ENCODE measurements at places on chromosomes 4 and X. TPM values are rescaled to one million over a fixed set of nuclear protein-coding genes. Genes with fewer than 3 reads are reported as not detected.

SPANXD gene
- not detected for total RNA-seq

ITM2A gene
- 61.1 TPM for total RNA-seq

HSPA4L gene
- total RNA-seq: not detected

FRMPD4 gene
- not detected for total RNA-seq

GYPB gene
- total RNA-seq: not detected

SYN1 gene
- 1.2 TPM for total RNA-seq

TLR3 gene
- 0.36 TPM for total RNA-seq

PABPC1L2A gene
- not detected for total RNA-seq

GPR34 gene
- total RNA-seq: 0.52 TPM

HTN3 gene
- total RNA-seq: not detected

HHIP gene
- not detected for total RNA-seq

DNA sequence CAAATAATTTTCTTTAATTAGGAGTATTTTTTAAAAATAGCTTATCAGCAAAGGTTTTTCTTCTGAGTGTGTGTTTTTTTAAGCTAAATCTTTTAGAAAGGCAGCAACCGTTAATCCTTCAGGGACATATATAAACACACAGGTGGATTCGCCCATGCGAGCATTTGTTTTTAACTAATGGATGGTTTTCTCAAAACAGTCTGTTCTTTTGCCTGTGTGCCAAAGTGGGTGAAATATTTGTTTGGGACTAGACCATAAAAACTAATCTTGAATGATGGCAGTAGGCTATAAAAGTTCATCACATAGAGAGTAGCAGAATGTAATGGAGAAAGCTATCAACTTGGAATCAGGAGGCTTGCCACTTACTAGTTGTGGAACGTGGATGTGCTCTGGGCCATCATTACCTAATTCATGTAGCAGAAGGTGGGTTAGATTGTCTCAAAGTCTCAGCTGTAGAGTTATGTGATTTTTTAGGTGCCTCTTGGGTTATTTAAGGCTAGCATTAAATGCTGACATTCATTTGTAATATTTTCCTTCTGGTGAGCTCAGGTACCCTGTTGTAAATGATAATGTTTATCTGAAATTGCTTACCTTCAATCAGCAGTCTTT is 7.4 kb upstream of the TAPT1 start:
- no peaks in the 10 kb centered on the region for H3K27me3 ChIP-seq
- no peak overlapping the region for H3K27ac ChIP-seq
- no peaks in the 10 kb centered on the region for H3K36me3 ChIP-seq
- no peak for DNase-seq

GRCh38 chrX:20685652-20686051 is 418.9 kb upstream of the RPS6KA3 start:
- H3K36me3 ChIP-seq: no peaks in the 10 kb centered on the region
- no peak overlapping the region for H3K27ac ChIP-seq
- H3K4me3 ChIP-seq: no peak overlapping the region
- no peak for DNase-seq
- H3K27me3 ChIP-seq: peaks cover 7% of the 10 kb centered on the region

DNA sequence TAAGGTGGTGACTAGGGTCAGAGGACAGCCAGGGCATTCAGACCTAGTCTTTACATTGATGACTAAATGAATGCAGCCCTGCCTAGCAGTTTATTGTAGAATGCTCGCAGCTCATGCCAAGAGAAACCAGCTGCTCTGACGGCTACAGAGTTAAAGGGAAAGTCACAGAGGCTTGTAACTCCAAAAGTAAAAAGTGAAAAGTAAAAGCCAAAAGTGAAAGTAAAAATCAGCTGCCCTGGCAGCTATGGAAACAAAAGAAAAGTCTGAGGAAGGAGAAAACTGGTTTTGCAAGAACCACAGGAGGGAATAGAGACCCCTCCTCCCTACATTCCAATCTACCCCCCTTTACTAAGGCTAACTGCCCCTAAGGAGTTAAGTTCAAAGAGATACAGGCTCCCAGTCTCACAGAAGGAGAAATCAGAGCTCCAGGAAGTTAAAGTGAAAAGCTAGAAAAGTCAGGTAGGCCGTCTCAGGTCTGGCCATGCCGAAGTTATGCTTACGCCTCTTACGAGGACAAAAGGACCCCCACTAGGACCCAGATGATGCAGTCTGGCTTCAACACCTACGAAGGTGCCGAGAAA is 6.0 kb downstream of the GAGE10 start:
- H3K4me3 ChIP-seq: peak overlapping the region; percentile 77
- H3K4me1 ChIP-seq: peaks cover 23% of the 10 kb centered on the region
- no peak for DNase-seq
- no peaks in the 10 kb centered on the region for H3K27me3 ChIP-seq
- peak overlapping the region; percentile 95 for H3K27ac ChIP-seq

DNA sequence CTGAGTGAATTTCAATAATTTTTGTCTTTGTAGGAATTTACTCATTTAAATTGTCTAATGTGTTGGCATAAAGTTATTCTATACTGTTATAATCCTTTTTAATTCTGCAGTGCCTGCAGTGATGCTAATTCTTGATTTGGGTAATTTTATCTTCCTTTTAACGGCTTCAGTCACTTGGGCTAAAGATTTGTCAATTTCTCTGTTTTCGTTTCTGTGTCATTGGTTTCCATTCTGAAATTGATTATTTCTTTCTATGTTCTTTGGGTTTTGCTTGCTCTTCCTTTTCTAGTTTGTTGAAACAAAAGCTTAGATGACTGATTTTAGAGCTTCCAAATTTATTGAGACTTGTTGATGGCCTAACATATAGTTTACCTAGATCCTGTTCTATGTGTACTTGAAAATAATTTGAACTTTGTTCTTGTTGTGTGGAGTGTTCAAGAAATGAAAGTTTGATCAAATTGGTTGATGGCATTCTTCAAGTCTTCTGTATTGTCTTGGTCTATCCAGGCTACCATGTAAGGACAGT is 89.4 kb downstream of the TNIP2 start:
- peaks cover 5% of the 10 kb centered on the region for H3K36me3 ChIP-seq
- peak overlapping the region; percentile 79 for H3K4me3 ChIP-seq
- H3K4me1 ChIP-seq: peaks cover 45% of the 10 kb centered on the region
- H3K27me3 ChIP-seq: no peaks in the 10 kb centered on the region

GRCh38 chr4:152164561-152164960 is 371.3 kb downstream of the FBXW7 start:
- DNase-seq: no peak
- no peak overlapping the region for H3K27ac ChIP-seq
- H3K27me3 ChIP-seq: no peaks in the 10 kb centered on the region
- H3K4me3 ChIP-seq: no peak overlapping the region
- no peaks in the 10 kb centered on the region for H3K36me3 ChIP-seq

DNA sequence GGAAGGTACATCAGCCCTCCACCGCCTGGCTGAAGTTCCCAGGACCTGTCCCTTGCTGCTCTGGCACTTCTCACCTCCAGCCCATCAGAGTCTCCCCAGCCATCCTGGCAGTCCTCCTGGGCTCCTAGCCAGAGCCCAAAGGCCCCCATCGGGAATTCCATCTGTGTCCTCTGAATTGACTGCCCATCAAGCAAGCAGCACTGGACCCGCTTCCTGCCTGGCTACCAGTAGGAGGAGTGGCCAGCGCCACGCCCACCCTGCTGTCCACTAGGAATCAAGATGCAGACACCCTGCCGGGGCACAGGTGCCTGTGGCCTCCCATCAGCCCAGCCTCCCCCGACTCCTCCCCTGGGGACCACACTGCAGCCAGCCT is 47.2 kb downstream of the C4orf50 start:
- no peak overlapping the region for H3K4me3 ChIP-seq
- no peak overlapping the region for H3K27ac ChIP-seq
- H3K4me1 ChIP-seq: no peaks in the 10 kb centered on the region
- DNase-seq: no peak
- peaks cover 29% of the 10 kb centered on the region for H3K27me3 ChIP-seq

DNA sequence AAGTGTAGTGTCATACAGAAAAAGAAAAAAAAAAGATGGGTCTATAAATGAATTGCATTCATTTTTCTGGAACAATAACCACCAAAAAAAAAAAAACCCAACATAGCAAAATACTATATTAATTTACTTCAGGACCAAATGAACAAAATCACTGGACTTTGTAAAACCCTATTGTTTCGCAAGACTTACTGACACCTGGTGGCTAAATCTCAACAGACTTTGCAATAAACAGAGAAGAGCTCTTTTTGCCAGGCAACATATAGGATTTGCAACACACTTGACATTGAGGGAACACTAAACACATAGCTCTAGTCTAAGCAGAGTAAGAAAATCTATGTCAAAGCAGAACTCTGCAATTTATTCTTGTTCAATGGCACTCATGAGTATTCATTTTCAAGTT is 990.2 kb downstream of the STPG2 start:
- no peaks in the 10 kb centered on the region for H3K4me1 ChIP-seq
- no peak for DNase-seq
- H3K4me3 ChIP-seq: no peak overlapping the region
- no peaks in the 10 kb centered on the region for H3K36me3 ChIP-seq
- H3K27me3 ChIP-seq: no peaks in the 10 kb centered on the region

GRCh38 chr4:144580430-144580829 is 65.5 kb upstream of the HHIP start:
- H3K36me3 ChIP-seq: no peaks in the 10 kb centered on the region
- H3K27me3 ChIP-seq: no peaks in the 10 kb centered on the region
- DNase-seq: no peak
- no peak overlapping the region for H3K4me3 ChIP-seq

GRCh38 chrX:150644422-150644821 is 48.8 kb upstream of the MTMR1 start:
- H3K27me3 ChIP-seq: no peaks in the 10 kb centered on the region
- no peak for DNase-seq
- H3K4me3 ChIP-seq: no peak overlapping the region
- no peaks in the 10 kb centered on the region for H3K4me1 ChIP-seq
- no peaks in the 10 kb centered on the region for H3K36me3 ChIP-seq
- no peak overlapping the region for H3K27ac ChIP-seq

GRCh38 chr4:42282081-42282901 is 115.0 kb upstream of the SHISA3 start:
- no peak overlapping the region for H3K4me3 ChIP-seq
- no peaks in the 10 kb centered on the region for H3K27me3 ChIP-seq
- no peaks in the 10 kb centered on the region for H3K36me3 ChIP-seq
- no peaks in the 10 kb centered on the region for H3K4me1 ChIP-seq

DNA sequence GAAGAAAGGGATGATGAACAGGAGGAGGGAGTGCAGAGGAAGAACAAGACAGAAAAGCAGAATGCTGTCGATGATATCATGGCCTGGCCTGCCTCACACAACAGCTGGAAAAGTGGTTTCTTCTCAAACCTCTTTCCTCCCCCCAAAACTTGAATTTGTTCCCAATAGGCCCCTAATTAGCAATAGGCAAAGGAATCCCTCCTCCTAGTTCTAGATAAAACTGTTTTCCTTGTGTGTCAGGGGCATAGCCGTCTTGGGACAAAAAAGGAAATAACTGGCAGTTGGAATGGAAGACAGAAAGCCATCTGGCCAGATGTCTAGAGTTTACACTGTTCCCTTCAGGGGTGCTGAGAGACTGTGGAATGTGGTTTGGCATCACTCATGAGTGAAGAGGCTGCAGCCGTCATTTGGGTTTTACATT is 177.8 kb upstream of the C1QTNF7 start:
- DNase-seq: no peak
- no peaks in the 10 kb centered on the region for H3K27me3 ChIP-seq
- peaks cover 2% of the 10 kb centered on the region for H3K4me1 ChIP-seq
- no peaks in the 10 kb centered on the region for H3K36me3 ChIP-seq
- no peak overlapping the region for H3K27ac ChIP-seq

- H3K4me1 ChIP-seq: no peaks in the 10 kb centered on the region
- no peak for DNase-seq
- H3K27me3 ChIP-seq: peaks cover 34% of the 10 kb centered on the region
- no peak overlapping the region for H3K27ac ChIP-seq
Observed at GRCh38 chr4:153799694-153800074, 10.8 kb upstream of the SFRP2 start.

- no peaks in the 10 kb centered on the region for H3K4me1 ChIP-seq
- H3K36me3 ChIP-seq: no peaks in the 10 kb centered on the region
- H3K27me3 ChIP-seq: peaks cover 4% of the 10 kb centered on the region
- no peak overlapping the region for H3K27ac ChIP-seq
- no peak for DNase-seq
Observed at GRCh38 chrX:140180585-140180984, 215.3 kb upstream of the CXorf66 start.

- H3K4me1 ChIP-seq: no peaks in the 10 kb centered on the region
- no peaks in the 10 kb centered on the region for H3K27me3 ChIP-seq
- DNase-seq: no peak
- H3K4me3 ChIP-seq: no peak overlapping the region
- no peaks in the 10 kb centered on the region for H3K36me3 ChIP-seq
- H3K27ac ChIP-seq: no peak overlapping the region
Observed at GRCh38 chrX:66680451-66680850, 41.6 kb upstream of the EDA2R start.

GRCh38 chr4:119623025-119623424 is 5.6 kb downstream of the PDE5A start:
- no peak for DNase-seq
- no peak overlapping the region for H3K4me3 ChIP-seq
- peaks cover 11% of the 10 kb centered on the region for H3K4me1 ChIP-seq
- H3K27ac ChIP-seq: no peak overlapping the region

- no peak overlapping the region for H3K27ac ChIP-seq
- H3K4me1 ChIP-seq: no peaks in the 10 kb centered on the region
- no peaks in the 10 kb centered on the region for H3K36me3 ChIP-seq
- H3K27me3 ChIP-seq: peaks cover 4% of the 10 kb centered on the region
- no peak for DNase-seq
Observed at GRCh38 chr4:183383606-183384005, 60.8 kb upstream of the CDKN2AIP start.

GRCh38 chr4:27830251-27830650 is 969.6 kb downstream of the STIM2 start:
- no peaks in the 10 kb centered on the region for H3K4me1 ChIP-seq
- no peak overlapping the region for H3K4me3 ChIP-seq
- DNase-seq: no peak
- H3K27ac ChIP-seq: no peak overlapping the region

GRCh38 chrX:54482839-54483593 is 13.0 kb downstream of the FGD1 start:
- H3K27me3 ChIP-seq: no peaks in the 10 kb centered on the region
- no peak for DNase-seq
- H3K4me3 ChIP-seq: no peak overlapping the region
- no peaks in the 10 kb centered on the region for H3K4me1 ChIP-seq
- H3K27ac ChIP-seq: no peak overlapping the region
- no peaks in the 10 kb centered on the region for H3K36me3 ChIP-seq

Measured in naive thymus-derived CD8-positive, alpha-beta T cell (primary cell).